Brain pericyte (primary cell): ENCODE measurements at places on chromosomes 4 and X.

DNA sequence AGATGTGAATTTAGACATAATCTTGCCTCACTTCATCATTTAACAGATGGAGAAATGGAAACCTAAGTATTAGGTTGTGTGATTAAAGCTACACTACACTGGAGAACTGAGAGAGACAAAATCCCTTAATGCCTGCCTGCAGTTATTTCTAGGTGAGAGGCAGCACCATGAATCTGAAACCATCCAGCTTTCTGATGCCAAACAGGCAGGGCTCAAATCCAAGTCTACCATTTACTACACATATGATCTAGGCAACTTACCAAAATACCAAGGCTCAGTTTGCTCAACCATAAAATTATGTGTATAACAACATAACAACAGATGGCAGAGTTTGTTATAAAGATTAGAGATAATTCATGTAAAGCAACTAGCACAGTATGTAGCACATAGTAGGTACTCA is 38.7 kb downstream of the GABRA4 start:
- DNase-seq = no peak

GRCh38 chr4:122914292-122914904 is 8.0 kb downstream of the NUDT6 start:
- DNase-seq = no peak

DNA sequence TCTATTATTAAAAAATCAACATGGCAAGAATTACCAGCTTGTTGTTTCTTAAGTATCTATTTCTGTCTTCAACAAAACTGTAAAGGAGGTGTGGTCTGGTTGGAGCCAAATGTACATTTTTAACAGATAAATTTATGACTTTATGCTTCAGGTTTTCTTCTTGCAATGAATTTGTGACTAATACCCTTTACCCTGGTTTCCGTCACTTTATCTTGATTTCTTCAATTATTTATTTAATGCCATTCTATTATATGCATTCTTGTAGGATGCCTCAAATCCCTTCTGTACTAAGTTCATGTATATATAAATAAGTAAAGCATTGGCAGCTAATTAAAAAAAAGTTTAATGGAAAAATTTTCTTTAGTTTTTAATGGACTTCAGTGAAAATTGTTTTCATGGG is 41.5 kb upstream of the ANXA3 start:
- DNase-seq = no peak

DNA sequence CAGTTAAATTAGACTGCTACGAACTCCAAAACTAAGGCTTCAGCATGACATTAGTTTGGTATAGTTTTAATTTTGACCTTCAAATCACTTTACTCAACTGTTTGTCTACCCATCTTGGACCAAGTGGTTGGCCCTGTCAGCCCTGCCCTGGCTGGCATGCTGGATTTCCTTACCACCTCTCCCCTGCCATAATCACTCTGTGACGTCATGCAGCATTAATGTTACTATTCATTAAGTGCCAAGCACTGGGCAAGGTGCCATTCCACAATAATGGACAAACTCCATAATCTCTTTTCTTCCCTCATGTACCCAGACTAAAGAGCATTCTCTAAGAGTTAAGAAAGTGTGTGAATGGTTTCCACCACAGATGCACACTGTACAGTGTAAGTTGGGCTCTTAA is 277.0 kb upstream of the INTU start:
- no peak for DNase-seq

DNA sequence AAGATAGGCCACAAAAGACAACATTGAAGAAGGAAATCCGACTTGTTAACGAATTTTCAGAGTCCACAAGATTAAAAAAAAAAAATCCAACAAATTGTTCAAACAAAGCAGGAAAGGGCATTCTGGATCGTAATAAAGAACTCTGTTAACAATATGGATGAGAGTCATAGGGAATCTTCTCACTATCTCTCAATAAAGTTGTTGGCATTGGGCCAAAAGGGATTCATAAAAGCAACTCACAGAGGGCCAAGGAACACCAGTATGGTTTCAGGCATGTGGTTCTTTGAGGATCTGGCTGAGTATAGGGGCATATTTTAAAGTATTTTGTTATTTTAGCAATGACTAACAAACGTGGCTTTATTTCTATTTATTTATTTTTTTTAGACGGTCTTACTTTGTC is 49.5 kb downstream of the SHISA3 start:
- no peak for DNase-seq

GRCh38 chr4:41969671-41970070 is 11.9 kb upstream of the DCAF4L1 start:
- DNase-seq = no peak

DNA sequence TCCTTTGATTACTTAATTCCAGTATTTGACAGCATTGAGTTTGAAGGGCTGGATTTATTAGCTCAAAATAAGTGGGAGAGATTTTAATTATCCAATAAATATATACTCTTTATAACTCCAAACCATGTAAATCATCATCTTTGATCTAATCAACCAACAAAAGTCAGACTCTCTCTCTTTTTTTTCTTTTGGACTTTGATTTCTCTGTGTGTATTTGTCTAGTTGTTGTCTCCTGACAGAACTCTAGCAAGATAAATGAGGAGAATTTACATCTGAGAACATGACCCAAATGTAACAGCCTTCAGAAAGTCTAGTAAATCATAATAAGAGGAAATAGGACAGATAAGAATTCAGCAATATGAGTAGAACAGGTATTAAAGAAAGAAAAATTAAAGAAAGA is 567.1 kb downstream of the PPARGC1A start:
- no peak for DNase-seq

GRCh38 chr4:83219344-83220331 is 65.0 kb downstream of the COQ2 start:
- no peak for DNase-seq

GRCh38 chrX:30153175-30153880 is 62.0 kb upstream of the MAGEB2 start:
- no peak for DNase-seq

DNA sequence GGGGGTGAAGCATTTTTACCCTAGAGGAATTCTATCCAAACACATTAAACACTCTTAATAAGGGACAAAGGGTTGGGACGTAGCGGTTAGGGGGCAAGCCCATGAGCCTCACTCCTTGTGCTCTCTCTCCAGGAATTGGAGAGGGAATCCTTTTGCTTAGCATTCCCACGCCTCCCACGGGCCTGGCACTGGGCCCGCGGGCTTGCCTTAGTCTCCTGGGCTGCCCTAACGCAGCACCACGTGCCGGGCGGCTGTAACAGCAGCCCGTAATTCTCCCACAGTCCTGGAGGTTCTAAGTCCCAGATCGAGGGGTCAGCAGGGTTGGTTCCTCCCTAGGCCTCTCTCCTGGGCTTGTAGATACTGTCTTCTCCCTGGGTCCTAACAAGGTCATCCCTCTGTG is 67.5 kb downstream of the TBL1X start:
- DNase-seq = peak; percentile 10

DNA sequence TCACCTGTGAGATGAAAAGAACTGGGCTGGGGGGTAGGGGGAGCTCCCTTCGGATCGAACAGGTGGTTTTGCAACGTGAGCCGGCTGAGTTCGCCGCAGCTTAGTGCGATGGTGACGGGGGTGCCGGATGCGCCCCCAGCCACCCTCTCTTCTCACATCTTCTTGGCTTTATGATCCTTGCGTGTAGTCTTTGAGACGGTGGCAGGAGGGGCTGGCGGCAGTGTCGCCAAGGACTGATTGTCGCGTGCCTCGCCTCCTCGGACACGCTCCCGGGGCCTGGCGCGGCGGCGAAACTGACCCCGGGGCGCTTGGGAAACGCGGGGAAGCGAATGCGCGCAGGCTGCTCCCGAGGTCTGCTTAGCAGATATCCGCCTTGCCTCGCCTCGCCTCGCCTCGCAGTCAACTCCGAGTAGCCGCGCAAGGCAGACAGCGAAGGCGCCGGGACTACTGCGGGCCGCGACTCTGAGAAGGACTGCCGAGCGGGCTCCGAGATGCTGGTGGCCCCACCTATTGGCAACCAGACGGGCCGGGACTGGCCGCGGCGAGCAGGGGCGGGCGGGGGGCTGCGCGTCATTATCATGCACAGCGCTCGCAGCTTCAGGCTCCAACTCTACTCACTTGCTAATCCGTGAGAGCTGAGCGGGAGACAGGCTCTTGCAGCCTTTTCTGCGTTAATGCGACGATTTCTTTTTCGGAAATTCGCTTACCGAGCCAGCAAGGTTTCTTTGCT is 1.5 kb downstream of the GRID2 start:
- no peak for DNase-seq

- no peak for DNase-seq
Measured at GRCh38 chrX:13219991-13220764, 99.7 kb downstream of the ATXN3L start.

GRCh38 chr4:41111791-41112190 is 102.6 kb downstream of the APBB2 start:
- DNase-seq = no peak

DNA sequence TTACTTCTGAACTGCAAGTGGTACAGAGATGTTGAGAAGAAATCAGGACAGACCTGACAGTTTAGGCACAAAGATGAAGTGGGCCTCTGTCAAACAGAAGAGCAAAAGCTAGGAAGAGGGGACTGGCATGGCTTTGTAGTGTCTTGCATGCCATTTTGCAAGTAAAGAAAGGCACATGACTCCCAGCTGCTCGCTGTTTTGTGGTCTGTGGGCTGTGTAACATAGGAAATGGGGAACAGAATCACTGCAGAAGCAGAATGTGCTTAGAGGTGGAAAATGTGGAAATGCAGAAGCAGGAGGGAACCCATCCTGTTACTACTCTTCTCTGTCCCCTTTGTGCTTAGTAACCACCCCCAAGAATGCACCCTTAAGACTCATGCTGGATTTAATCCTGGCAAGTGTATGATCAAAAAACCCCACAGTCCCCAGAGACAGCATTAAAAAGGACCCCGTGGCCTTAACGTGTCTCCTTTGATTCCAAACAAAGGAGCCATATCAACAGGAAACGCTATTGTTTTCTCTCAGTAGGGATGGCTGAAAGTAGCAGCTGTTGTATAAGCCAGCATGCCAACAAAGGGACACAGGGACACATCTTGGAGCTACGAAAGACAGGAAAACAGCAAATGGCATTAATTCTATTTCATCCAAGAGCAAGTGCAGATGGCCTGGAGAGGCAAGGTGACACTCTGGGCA is 177.6 kb upstream of the GLRA2 start:
- DNase-seq = no peak

DNA sequence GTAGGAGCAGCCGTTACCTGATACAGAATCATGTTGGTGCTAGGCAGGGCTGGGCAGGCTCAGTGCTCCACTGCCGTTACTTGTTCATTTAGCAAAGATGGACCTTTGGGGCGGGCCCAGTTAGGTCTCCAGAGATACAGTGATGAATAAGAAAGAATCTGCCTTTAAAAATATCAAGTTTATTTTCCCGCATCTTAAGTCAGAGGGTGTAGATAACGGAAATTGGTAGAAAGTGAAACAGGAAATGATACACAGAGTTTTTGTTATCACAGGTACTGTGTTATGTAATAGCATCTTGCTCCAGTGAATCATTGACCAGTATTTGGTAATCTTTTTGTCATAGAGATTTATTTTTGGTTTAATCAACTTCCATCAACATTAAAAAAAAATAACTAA is 5.5 kb downstream of the TMEM131L start:
- DNase-seq = no peak

GRCh38 chr4:180084561-180084960 is 2158.6 kb upstream of the TENM3 start:
- no peak for DNase-seq

- no peak for DNase-seq
Measured at GRCh38 chr4:173242466-173243250, 74.0 kb downstream of the GALNT7 start.

DNA sequence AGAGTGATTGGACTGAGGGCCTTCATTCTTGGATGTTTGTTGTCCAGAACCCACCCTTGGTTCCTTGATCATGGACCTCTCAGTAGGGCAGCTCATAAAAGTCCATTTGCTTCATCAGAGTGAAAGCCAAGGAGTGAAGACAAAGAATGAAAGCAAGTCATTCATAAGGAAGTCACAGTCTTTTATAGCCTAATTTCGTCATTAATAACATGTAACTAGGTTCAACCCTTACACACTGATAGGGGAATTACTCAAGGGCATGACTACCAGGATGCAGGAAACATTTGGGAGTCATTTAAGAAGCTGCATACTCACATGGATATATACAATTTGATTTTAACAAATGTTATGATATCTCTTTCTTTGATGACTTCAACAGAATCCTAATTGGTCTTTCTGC is 95.2 kb downstream of the RPA4 start:
- no peak for DNase-seq

DNA sequence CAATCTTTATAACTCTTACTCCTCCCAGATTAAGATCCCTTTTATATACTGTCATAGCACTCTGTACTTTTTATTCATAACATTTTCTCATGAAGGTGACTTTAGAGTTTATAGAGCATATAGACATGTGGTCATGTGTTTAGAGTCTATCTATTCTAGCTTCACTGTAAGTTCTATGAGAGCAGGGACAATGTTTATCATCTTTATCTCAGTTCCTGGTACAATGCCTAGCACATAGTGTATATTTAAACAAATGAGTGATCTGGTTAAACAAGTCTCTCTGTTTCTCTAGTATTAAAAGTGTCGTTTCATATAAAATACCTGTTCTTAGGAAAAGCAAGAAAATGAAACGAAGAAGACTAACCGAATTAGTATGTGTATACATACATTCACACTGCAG is 3.2 kb downstream of the CXCL6 start:
- DNase-seq = no peak

GRCh38 chr4:38334791-38335190 is 329.2 kb upstream of the KLF3 start:
- no peak for DNase-seq

DNA sequence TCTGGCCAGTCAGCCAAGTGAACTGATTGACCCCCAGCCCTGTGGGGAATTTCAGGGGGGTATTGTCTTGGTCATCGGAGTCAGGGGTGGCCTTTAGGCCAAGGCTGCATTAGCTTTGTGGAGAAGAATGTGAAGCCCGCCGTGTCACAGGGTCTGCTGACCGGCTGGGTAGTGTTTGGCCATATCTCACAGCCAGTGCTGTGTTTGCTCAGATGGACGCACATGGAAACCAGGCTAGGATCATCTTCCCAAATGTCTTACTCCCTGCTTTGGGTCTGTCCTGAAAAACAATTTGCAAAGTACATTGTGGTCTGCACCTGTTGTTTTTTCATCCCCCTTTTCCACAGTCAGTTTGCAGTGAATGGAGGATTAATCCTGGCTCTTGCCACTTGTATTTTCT is 13.0 kb downstream of the TMEM164 start:
- DNase-seq = no peak

- DNase-seq = no peak
Measured at GRCh38 chr4:154450966-154451365, 40.6 kb downstream of the DCHS2 start.
